ENCODE measurements at places on chromosomes 16 and 17.

GRCh38 chr17:63848834-63849689 lies 6.6 kb upstream of the SMARCD2 start:
- no peak for DNase-seq

DNA sequence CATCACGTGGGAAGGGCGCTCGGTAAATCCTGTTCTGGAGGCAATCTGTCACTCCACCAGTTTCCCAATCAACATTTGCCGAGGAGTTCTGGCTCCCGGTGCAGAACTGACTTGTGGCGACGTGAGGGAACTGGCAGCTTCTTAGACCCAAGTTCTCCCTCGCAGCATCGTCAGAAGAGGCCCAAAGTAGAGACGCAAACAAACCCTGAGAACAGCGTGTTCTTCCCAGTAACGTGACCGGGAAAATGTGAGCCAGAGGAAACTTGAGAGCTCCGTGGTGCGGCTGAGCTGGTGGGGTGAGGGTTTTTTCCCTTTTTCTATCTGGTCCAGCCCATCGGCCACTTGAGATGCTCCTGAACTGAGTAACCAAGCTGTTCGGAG lies 158.9 kb upstream of the CACNG5 start:
- DNase-seq = peak; percentile 69

- DNase-seq = no peak
Measured at GRCh38 chr16:24988593-24989338, 26.4 kb downstream of the ARHGAP17 start.

DNA sequence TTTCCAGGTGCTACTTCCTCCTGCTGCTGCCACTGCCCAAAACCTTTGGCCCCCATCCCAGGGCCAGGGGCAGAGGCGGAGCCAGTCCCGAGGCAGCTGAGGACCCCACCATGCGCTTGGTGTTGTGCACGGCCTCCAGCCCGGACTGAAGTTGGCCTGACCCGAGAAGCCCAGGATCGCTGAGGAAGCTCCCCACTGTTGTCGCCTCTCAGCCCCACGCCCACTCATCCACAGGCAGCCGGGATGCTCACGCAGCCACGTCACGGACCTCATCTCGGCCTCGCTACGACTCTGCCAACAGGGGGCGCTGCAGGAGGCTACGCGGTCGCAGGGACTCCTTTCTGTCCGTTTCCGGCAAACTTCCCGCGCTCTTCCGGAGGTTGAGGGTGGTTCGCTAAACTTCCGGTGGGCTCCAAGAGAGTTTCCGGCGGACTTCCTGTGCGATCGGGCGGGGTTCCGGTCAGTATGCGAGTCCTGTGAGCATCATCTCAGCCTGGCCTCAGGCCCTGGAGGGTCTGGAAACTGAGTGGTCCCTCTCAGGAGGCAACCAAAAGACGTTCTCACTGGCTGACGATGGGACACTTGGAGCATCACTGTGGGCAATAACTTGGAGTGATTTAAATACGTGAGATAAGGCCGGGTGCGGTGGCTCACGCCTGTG lies 12.4 kb downstream of the ZG16B start:
- DNase-seq = no peak

DNA sequence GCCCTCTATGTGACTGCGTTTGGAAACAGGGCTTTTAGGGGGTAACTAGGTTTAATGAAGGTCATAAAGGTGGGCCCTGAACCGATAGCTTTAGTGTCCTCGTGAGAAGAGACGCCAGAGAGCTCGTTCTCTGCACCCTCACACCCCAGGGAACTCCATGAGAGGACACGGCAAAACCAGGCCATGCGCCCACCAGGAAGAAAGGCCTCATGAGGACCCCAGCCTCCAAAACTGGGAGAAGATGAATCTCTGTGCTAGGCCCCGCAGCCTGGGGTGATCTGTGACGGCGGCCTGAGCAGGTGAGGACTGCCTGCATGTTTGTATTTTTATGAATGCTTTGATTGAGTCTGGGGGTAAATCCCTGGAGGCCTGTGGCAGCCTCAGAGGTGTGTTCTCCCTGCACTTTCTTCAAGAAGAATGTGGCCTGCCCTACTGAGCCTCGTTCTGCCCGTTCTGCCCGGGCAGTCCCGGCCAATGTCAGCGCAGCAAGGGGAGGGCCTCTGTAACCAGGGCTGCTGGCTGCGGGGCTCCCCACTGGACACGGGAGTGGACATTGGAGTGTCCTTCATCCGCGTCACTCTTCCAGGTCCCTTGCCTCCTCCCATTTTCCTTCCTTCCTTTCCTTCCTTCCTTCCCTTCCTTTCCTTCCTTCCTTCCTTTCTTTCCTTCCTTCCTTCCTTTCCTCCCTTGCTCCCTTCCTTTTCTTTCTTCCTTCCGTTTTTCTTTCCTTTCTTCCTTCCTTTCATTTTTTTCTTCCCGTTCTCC lies 6.8 kb upstream of the RNF213 start:
- DNase-seq = no peak

DNA sequence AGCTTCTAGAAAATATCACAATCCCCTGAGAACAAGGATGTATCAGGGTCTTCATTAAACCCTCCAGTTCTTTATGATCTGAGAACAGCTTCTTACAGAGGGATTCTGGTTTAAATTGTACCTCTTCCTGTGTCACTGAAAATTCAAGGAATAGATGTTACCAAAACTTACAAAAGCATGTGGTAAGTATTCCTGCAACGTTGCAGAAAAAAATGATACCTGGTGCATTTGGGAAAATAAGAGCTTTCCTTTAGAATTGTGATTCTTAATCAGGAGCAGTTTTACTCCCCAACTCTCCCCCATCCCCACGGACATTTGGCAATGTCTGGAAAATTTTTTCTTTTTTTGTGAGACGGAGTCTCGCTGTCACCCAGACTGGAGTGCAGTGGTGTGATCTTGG lies 7.3 kb downstream of the SLFN14 start:
- no peak for DNase-seq

DNA sequence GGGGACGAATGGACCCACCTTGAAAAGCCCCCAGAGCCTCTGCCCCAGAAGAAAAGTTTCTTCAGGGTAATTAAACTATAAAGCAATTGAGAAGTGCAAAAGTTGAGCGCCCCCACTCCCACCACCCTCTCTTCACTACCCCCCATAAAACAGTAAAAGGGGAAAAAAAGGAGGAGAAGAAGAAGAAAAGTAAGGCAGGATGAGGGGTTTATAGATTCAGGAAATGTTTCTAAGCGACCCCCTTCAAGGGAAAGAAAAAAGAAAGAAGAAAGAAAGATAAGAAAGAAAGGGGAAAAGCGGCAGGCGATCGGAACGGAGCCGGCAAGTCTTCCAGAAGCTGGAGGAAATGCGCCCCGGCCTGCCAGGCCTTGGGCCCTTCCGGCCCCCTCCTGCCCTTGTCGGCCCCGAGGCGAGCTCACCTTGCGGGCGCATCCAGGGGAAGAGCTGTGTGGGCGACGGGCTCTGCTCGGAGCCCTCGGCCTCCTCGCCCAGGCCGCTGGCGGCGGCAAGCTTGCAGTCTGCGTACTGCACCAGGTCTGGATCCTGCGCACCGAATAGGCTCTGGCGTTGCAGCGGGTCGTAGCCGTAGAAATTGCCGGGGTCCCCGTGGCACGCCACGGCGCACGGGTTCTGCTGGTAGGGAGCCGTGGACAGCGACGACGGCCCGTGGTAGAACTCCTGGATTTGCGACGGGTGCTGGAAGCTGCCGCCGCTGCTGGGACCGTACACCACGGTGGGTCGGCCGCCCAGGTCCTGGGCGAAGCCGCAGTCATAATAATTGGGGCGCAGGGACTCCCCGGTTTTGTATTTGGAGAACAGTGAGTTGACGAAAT lies 1.0 kb downstream of the HOXB8 start:
- DNase-seq = no peak

- no peak for DNase-seq
Measured at GRCh38 chr16:22407486-22407885, 33.1 kb upstream of the CDR2 start.

- no peak for DNase-seq
Measured at GRCh38 chr16:88697831-88698615, 8.2 kb downstream of the RNF166 start.

DNA sequence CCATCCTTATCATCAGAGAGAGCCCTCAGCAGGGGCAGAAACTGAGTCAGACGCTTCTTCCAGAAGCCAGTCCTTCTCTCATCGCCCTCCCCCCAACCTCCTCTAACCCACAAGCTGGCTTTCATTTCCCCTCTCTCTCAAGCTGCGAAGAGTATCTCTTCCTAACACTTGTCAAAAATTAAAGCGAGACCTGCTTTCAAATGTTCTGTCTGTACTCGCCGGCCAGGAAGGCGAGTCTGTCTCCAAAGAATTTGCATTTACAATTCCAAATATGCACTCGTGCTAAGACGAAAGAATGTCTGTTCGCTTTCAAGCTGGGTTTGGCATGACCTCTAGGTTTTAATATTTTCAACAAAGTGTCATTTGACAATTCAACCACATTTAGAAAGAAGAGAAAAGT lies 140.4 kb downstream of the RGS9 start:
- DNase-seq = no peak

- no peak for DNase-seq
Measured at GRCh38 chr16:89233678-89234490, 16.4 kb downstream of the ZNF778 start.

- no peak for DNase-seq
Measured at GRCh38 chr17:55833306-55833705, 82.5 kb downstream of the PCTP start.

GRCh38 chr16:77965346-77965745 lies 57.0 kb upstream of the CLEC3A start:
- no peak for DNase-seq

- DNase-seq = no peak
Measured at GRCh38 chr17:42132941-42133340, 10.3 kb downstream of the HSPB9 start.

DNA sequence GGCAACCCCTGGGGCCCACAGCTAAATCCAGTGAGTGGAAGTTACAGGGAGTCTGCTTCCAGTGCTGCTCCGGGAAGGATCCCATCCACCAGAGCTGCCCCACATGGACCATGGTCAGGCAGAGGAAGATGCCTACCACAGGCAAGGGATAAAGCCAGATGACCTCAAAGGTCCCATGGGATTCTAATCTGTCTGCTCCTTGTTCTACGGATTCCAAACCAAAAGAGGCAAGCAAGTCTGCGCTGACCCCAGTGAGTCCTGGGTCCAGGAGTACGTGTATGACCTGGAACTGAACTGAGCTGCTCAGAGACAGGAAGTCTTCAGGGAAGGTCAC lies 1.4 kb downstream of the CCL4L2 start:
- no peak for DNase-seq

- no peak for DNase-seq
Measured at GRCh38 chr16:89685916-89686315, 573 bp upstream of the CDK10 start.

- no peak for DNase-seq
Measured at GRCh38 chr17:83024218-83024971, 55.0 kb upstream of the METRNL start.
